ENCODE measurements at places on chromosomes 5 and 9.
A peak's percentile ranks its signal among the peaks of the same experiment; 100 is the strongest.

- peak; percentile 94 for DNase-seq
Measured at GRCh38 chr5:176994460-176995121, 12.0 kb downstream of the UIMC1 start.

GRCh38 chr9:108191065-108191464 lies 664.7 kb downstream of the ACTL7B start:
- peak; percentile 45 for DNase-seq

- no peak for DNase-seq
Measured at GRCh38 chr5:180371949-180372348, 18.8 kb upstream of the GFPT2 start.

- no peak for DNase-seq
Measured at GRCh38 chr9:88530051-88530450, 4.9 kb upstream of the NXNL2 start.

DNA sequence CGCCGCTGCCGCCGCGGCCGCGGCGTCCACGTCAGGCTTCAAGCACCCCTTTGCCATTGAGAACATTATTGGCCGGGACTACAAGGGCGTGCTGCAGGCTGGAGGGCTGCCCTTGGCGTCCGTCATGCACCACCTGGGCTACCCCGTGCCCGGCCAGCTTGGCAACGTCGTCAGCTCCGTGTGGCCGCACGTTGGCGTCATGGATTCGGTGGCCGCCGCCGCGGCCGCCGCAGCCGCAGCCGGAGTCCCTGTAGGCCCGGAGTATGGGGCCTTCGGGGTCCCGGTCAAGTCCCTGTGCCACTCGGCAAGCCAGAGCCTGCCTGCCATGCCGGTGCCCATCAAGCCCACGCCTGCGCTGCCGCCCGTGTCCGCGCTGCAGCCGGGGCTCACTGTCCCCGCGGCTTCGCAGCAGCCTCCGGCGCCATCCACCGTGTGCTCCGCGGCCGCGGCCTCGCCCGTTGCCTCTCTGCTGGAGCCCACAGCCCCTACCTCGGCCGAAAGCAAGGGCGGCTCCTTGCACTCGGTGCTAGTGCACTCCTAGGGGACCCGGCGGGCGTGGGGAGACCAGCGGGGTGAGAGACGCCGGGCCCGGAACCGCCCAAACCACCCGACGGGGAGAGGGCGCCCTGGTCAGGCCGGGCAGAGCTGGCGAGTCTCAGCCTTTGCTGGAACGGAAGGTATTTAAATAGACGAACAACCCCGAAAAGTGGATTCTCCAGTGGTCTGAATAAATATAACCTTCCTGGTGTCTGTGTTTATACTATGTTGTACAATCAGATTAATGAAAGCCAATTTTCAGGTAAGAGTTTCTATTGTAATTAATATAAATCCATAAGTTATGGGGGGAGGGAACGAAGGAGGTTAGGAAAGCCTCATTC lies 1.2 kb downstream of the FOXB2 start:
- DNase-seq, result peak; percentile 24

DNA sequence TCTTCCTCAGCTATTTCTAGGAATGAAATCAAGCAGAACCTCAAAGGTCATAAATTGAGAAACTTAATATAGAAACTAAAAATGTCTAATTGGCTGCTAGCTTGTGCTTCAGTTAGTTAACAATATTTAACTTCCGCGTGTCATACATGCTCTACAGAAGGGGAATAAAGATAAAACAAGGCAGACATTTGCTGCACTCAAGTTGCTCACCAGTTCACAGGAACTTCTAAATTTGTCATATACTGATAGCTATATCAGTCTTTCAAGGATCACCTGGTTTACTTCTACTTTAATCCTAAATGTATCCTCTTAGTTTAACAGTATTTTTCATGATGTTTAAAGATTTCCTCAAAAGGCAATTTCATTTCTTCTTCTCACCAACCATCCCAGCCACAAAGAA lies 8.4 kb downstream of the CCNH start:
- DNase-seq, result peak; percentile 23

- no peak for DNase-seq
Measured at GRCh38 chr5:2143646-2144353, 261.1 kb upstream of the IRX4 start.

DNA sequence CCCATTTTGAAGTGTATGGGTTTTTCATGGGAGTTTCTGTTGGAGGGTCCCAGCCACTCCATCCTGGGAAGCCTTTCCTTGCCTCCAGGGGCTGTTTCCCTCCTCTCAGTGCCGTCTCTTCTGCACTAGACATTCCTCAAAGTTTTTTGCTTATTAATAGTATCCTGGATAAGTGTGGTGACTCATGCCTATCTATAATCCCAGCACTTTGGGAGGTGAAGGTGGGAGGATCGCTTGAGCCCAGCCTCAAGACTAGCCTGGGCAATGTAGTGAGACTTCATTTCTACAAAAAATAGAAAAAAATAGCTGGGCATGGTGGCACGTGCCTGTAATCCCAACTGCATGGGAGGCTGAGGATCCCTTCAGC lies 43.1 kb downstream of the RALGPS1 start:
- no peak for DNase-seq

GRCh38 chr5:71982717-71983395 lies 124.4 kb upstream of the MAP1B start:
- DNase-seq, result no peak

DNA sequence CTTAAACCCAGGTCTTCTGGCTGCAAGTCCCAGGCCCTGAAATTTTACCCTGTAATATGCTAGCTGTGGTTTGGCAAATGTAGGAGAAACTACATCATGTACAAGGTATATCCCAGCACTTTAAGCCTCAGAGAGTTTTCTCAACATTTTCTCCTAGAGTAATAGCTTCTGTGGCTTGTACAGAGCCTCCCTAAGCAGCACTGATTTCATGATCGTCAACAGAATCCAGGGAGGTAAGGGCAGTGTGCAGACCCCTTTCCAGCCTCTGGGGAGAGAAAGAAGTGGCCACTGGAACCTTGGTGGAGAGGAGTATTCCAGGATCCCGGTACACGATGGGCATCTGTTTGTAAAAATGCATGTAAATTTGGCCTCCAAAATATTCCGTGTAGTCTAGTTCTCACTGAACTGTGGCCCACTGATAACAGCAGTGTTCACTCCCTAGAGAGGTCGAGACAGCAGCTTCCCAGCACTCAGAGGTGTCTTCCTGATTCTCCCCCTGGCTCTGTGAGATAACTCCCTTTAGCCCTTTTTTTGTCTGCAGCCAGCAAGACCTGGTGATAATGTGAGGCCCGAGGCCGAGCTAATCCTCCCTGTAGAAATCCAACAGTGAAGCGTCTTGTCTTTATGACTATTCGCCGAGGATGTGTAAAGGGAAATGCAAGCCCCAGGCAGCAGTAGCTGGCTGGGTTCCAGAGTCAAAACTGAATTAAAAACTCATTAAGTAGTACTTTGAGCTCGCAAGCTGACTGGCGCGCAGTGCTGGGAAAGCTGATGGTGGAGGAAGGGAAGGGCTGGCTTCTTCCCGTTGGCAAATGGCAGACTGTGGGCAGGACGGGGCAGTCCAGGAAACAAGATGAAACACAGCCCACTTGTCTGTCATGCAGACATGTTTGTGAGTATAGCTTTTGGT lies 59.0 kb downstream of the MAP1B start:
- peak; percentile 79 for DNase-seq

GRCh38 chr9:127214421-127215267 lies 49.9 kb upstream of the GARNL3 start:
- DNase-seq, result peak; percentile 63

DNA sequence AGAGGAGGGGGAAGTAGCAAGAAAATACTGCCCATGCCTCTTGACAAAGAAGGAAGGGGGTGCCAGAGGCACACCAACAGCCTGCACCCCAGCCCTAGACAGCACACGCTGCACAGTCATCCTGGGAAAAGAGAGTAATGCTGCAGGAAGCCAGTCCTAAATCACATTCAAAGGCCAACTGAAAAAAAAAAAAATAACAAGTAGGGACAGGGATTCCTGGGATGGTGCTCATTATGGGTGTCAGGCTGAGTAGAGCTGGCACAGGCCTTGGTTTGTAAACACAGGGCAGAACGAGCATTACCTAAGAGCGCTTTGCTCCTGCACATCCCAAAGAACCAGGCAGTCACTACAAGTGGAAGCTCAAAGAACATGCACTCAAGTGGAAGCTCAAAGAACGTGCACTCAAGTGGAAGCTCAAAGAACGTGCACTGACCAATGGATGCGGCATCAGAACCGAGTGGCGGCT lies 7.8 kb downstream of the RAPGEF1 start:
- DNase-seq, result peak; percentile 19

GRCh38 chr5:16160706-16161105 lies 18.9 kb downstream of the MARCHF11 start:
- peak; percentile 74 for DNase-seq

DNA sequence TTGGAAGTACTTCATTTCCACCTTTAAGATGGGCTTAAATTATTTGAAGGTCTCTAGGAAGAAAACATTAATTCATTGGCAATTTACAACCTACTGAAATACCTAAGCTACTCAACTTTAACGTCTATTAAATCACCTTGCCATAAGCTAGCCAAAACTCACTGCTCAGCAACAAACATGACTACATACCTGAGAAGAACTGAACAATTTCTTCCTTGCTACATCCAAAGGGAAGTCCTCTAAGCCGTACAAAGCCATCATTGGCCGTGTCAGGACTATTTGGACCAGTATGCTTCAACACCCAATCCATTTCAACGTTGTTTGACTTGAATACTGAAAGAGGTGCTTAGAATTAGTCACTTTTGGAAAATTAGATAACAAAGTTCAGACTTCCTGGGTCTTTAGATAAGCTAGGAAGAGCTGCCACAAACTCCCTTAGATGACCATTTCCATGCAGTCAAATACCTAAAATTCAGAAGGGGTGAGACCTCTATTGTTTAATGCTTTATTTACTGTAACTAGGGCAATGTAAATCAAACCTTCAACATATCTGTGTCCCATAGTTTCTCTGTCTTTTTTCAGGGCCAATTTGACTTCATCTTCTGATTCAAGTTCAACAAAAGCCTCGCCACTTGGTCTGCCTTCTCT lies 2.6 kb downstream of the HNRNPH1 start:
- DNase-seq, result peak; percentile 37

GRCh38 chr5:71569748-71570509 lies 17.2 kb upstream of the MCCC2 start:
- DNase-seq, result no peak

GRCh38 chr5:158175934-158176481 lies 317.1 kb upstream of the CLINT1 start:
- DNase-seq, result no peak

GRCh38 chr9:130846487-130847305 lies 11.6 kb downstream of the ABL1 start:
- DNase-seq, result no peak

- no peak for DNase-seq
Measured at GRCh38 chr9:38331141-38331540, 61.4 kb upstream of the ALDH1B1 start.

GRCh38 chr9:119963258-119963797 lies 594.1 kb upstream of the BRINP1 start:
- no peak for DNase-seq

DNA sequence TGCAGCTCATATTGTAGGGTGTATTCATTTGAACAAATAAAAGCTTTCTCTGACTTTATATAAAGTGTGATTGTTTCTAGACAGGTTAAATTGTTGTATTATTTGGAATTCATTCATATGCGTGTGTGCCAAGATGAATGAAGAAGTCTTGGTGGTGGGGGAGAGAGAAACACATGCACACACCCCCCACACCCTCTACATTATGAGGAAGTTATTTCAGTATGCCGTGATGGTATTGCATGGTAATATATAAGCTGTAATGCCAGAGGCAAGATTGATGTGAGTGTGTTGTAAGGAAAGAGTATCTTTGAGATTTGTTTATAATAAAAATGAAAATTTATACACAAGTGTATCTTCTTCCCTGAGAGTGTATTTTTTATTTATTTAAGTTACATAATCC lies 71.0 kb downstream of the IPO11 start:
- peak; percentile 58 for DNase-seq

DNA sequence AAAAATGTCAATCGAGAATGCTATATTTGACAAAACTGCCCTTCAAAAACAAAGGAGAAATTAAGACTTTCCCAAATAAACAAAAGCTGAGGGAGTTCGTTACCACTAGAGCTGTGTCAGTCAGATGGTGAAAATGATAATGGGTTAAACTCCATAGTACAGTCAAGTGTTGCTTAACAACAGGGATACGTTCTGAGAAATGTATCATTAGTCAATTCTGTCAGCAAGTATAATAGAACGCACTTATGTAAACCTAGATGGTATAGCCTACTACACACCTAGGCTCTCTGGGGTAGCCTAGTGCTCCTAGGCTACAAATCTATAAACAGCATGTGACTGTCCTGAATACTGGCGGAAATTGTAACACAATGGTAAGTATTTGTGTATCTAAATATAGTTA lies 138.7 kb downstream of the DRD1 start:
- no peak for DNase-seq

GRCh38 chr9:84189904-84190303 lies 150.7 kb downstream of the SLC28A3 start:
- DNase-seq, result no peak

DNA sequence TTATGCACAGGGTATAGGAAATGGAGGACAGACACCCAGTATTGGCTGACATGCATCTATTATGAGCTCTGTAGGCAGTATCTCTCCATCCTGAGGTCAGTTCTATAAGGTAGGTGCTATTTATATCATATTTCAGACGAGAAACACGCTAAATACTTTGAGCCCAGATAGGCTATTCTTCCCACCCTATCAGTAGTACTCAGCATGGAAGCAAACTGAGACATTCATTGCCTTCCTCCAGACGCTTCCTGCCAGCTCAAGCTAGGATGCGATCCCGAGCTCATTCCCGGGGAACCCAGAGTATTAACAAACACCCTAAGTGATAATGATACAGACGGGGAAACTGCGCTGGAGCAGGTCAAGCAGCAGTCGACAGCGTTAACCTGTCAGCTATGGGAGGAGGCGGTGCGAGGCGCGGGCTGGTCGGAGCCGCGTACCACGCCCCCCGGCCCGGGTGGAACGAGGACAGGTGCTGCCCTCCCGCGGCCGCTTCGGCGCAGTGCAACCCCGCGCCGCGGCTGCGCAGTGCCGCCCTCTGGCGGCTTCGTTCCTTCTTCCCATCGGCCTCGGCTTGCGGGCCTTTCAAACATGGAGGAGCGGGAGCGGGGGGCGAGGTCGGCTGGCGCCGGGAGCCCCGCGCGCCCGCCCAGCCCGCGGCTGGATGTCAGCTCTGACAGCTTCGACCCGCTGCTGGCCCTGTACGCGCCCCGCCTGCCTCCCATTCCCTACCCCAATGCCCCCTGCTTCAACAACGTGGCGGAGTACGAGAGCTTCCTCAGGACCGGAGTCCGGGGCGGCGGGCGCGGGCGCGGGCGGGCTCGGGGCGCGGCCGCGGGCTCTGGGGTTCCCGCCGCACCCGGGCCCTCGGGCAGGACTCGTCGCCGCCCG lies at the start of gene LSM11:
Gene LSM11, plus strand, starts transcription at position 550 of the 888 bp plus-strand sequence. Its CDS starts 39 bp downstream, at position 589.
- DNase-seq, result peak; percentile 93

DNA sequence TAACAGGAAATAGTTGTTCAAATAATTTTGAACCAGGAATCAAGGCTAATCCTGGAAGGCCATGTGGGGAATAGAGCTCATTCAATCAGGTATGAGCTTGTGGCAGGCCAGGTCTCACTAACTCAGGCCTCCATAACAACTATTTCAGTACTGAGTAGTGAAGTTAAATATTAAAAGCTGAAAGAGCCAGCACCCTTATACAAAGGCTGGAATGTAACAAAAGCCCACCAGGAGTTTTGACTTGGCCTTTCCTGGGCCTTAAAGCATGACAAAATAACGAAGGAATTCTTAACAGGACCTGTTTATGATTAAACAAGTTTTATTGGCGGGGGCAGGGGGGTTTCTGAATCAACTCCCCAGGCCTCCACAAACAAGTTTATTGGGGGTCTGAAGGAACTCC lies 1146.7 kb downstream of the CDH9 start:
- no peak for DNase-seq
